Keratinocyte (primary cell): ENCODE measurements at places on chromosomes 1 and 21.

GRCh38 chr1:214584805-214585766, 17.9 kb upstream of the CENPF start:
- no peak for DNase-seq

DNA sequence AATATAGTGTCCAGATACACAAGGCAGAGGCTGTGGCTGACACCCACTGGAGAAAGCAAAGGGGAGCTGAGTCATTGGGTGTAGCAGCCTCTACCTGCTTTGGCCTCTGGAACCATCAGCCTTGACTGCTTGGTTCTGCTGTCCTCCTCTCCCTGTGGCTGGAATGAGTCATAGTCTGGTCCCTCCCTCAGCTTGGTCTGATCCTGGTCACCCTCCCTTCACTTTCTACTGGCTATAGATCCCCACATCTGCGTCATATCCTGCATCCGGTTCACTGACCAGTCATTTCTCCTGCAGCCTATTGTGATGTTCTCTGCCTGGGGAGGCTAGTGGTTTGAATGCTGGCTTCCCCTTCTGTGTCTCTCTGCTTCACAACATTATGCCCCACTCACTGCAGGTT, 372.8 kb upstream of the DAB1 start:
- DNase-seq, result peak; percentile 1

GRCh38 chr1:15936025-15936424, 39.9 kb downstream of the ZBTB17 start:
- DNase-seq, result no peak

- no peak for DNase-seq
Measured at GRCh38 chr1:67635055-67635809, 49.8 kb upstream of the GADD45A start.

DNA sequence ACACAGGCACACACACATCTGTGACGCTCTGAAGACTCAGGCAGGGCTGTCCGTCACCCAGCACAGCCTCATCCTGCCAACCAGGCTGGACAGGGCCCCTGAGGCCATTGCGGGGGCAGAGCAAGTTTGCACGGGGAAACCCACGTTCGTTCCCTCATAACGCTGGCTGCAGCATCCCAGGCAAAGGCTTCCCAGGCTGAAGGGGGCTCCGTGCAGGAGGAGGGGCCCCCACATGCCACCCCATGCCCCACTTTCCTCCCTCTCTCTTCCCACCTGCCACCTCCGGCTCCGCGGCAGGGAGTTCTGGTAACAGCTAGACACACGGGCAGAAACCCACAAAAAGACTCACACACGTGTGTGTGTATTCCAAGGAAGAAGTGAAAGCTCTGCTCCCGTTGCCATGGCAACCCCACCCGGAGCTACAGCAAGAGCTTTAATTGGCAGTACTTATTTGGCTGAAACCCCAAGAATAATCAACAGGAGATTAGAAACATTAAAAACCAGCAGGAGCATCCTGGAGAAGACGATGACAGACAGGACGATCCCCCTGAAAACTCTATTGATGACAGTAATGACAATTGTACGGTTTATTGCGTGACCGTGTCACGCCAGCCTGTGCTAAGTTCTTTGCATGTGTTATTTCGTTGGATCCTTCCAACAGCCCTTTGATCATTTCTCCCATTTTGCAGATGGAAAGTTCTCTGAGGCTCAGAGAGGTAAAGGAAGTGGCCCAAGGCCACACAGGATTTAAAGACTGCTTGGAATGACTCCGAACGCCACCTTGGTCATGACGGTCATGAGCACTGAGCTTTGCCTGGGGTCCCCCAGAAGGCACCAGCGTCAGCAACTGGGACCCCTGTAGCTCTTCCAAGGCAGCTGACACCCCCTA, 247.1 kb downstream of the NPHP4 start:
- DNase-seq, result no peak

DNA sequence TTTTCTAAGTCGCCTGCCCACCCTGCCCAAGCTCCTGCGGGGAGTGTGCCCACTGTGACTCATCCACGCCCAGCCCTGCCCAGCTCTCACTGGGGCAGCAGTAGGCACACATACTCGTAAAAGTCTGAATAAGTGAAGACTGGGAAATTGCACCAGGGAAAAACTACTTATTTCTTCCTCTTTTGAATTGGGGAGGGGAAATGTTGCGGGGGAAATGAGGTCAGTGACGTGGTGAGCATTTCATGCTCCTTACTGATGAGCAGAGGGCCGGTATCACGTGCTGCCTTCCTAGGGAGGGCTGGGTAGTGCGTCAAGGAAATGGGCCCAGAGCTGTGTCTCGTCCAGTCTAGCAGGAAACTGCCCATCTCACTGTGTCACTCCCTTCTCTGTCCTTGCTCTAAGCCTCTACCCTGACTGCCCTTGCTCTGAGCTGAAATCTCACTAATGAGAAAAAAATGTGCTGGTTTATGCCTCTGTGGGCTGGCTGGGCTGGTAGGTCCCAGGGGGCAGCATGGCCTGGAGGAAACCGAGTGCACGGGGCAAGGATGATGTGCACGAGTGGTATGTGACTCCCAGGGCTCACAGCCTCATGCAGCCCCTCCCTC, 13.5 kb upstream of the TNFRSF1B start:
- no peak for DNase-seq

- DNase-seq, result no peak
Measured at GRCh38 chr1:110055493-110056284, 14.8 kb downstream of the ALX3 start.

DNA sequence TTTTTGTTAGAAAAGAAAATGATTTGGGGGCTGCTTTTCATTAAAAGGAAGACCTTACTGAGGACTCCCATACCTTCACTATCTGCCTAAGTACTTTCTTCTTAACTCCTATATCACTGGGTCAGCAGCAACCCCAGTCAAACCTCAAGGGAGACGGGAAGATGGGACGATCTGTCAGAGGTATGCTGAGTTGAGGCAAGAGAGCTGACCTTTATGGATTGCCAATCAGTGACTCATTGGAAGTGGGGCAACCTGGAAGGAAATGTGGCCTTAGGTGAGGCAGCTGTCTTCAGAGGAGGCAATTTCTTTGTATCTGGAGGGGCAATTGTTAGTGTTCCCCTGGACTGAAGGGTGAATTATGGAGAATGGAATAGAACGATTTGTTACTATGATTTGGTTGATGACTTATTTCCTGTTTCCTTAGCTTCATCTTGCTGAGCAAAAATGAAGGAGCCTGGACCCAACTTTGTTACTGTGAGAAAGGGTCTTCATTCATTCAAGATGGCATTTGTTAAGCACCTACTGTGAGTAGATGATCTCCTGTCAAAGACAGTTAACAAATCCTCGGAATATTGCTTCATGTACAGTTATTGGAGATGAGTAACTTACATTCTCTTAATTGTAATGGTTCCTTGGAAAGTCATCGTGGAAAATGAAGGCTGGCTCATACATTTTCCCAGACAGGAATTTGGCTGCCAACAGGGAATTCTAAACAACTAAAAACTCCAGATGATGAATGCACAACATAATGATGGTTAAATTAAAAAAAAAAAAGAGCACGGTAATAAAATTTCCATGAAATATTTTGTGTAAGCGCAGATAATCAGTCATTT, 134.7 kb upstream of the KCNJ15 start:
- DNase-seq, result no peak

GRCh38 chr1:207861442-207862177, 49.3 kb downstream of the CD34 start:
- no peak for DNase-seq

DNA sequence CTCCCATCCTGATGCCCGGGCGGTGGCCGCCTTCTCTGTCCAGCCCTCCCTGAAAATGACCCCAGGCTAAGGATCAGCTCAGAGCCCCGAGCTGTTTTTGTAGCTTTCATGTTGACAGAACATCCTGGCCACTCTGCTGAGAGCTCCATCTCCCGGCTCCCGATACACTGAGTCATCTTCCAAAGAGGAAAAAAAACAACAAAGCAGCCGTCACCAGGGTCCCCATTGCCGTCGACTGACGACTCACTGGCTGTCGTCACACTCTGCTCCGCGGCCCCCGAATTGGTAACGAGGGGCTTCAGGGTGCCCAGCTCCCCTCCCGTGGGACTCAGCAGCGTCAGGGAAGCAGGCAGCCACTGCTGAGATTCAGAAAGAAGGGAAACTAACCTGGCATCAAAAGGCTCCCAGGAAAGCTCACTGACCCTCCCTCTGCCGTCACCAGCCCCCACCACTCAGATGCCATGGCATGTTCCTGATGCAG, 67.2 kb downstream of the CD46 start:
- DNase-seq, result no peak

- DNase-seq, result no peak
Measured at GRCh38 chr1:85605484-85606413, 25.2 kb downstream of the CCN1 start.

DNA sequence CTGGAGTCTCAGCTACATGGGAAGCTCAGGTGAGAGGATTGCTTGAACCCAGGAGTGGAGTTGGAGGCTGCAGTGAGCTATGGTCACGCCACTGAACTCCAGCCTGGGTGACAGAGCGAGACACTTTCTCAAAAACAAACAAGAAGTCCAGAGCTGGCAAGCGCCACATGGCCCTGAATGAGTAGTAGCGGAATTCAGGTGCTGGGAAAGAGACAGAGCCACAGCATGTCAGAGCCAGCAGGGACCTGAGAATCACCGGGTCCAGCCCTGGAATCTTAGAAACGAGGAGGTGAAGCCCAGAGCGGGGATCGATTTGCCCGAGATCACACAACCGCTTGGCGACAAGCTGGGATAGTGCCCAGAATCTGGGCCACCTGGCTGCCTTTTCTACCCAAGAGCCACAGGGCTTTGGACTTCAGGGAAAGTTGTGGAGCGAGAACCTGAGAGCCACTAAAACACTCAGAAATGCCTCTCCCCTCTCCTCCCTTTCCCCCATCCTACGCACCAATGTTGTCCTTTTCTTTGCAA, 9.8 kb downstream of the ARL8A start:
- no peak for DNase-seq

DNA sequence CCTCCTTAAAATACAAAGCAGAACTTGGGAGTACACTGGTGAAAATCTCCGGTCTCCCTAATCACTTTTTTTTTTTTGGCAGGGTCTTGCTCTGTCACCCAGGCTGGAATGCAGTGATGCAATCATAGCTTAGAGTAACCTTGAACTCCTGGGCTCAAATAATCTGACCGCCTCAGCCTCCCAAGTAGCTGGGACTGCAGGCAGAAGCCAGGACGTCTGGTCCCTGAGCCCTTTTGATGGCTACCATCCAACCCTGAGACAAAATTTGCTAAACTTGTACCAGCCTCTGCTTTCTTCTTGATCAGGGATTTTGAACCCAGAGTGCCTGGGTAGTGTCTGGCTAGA, 4.1 kb downstream of the L1TD1 start:
- no peak for DNase-seq

DNA sequence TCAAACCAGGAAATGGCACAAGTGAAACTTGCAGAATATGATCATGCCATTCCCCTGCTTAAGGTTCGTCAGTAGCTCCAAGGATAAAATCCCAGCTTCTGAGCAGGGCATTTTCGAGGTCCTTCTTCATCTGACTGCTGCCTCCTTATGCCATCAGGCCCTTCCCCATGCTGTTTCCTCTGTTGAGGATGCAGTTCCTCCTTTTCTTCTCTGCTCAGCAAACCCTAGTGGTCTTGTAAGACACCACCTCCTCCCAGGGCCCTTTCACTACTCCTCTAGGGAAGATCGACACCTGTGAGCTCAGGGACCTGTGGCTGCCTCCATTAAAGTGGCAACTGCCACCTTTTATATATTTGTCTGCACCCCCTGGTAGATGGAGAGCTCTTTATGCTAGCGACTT, 62.1 kb upstream of the JUN start:
- DNase-seq, result no peak

- DNase-seq, result peak; percentile 66
Measured at GRCh38 chr1:31581821-31582810, 5.8 kb downstream of the TINAGL1 start.

- DNase-seq, result no peak
Measured at GRCh38 chr1:112718691-112719418, 3.7 kb upstream of the PPM1J start.

DNA sequence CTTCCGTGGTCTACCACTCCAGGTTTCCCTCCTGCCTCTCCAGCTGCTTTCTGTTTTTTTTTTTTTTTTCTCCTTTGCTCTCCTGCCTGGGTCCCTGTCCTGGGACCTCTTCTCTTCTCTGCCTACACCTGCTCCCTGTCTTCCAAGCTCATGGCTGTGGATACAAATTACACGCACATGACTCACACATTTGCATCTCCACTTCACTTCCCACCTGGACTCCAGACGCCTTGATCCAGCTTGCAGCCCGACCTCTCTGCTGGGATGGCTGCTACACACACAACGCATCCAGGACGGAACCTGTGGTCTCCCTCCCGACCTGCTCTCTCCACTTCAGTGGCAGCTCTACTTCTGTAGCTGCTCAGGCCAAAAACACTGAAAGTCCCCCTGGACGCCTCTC, 44.4 kb upstream of the B3GALT5 start:
- DNase-seq, result no peak

GRCh38 chr1:195909061-195909460, 699.2 kb downstream of the KCNT2 start:
- DNase-seq, result no peak

DNA sequence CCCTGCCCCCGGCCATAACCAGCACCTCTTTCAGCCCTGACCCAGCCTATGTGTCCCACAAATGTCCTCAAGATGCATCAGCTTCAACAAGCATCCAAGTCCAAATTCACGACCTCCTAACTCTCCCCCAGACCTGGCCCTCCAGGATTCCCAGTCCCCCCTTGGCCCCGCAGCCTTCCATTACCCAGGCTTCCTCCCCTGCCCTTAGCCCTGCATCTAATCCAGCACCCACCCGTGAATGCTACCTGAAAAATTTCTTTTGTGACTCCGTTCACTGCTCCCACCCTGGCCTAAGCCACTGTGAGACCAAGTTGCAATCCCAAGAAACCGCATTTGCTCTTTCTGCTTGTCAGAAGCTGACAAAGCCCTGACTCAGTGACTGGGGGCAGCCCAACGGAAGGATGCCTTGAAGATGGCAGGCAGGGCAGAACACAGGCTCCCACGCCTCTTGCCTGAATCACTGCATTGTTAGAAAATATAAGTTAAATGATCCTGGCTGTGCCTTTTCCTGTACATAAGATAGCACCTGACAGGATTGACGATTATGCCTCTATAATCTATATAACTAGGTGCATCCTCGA, 939 bp upstream of the MFAP2 start:
- DNase-seq, result peak; percentile 66

DNA sequence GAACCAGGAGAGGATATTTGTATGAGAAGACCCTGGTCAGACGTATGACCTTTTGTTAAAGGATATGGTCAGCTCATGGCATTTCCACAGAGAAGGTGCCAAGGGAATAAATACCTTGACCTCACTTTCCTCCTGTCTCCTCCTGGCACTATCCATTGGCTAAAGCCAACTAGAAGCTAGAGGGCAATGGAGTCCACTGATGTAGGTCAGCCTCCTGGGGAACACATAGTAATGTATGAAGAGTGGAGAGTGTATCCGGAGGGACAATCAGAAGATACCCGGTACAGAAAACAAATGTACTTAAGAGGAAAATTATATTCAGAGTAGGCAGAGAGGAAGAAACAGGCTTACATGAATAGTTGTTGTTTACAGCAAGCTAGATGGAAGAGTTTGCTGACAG, 698 bp upstream of the NTMT2 start:
- DNase-seq, result no peak

GRCh38 chr1:203148127-203148526, 20.6 kb downstream of the ADORA1 start:
- no peak for DNase-seq

- DNase-seq, result no peak
Measured at GRCh38 chr1:47635111-47635510, 197.3 kb downstream of the FOXD2 start.

- DNase-seq, result no peak
Measured at GRCh38 chr1:96634883-96635282, 86.7 kb upstream of the PTBP2 start.
